ENCODE measurements at places on chromosomes 3 and 15.

DNA sequence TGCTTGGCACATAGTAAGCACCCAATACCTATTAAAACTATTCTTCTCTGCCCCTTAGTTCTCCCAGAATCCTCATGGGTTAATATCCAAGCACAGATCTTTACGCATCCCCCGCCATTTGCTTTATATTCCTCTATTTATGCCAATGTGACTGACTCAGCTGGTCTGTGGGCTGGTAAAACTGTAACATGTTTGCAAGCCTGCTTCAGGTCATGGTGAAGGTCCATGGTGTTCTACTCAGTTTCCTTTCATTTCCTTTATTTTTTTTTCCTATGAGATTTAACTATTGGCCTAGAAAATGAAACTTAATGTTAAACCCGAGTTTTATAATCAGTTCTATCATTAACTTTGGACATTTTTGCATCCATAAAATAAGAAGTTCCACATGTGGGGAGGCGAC is 47.0 kb downstream of the FRMD4B start:
- no peak for DNase-seq

DNA sequence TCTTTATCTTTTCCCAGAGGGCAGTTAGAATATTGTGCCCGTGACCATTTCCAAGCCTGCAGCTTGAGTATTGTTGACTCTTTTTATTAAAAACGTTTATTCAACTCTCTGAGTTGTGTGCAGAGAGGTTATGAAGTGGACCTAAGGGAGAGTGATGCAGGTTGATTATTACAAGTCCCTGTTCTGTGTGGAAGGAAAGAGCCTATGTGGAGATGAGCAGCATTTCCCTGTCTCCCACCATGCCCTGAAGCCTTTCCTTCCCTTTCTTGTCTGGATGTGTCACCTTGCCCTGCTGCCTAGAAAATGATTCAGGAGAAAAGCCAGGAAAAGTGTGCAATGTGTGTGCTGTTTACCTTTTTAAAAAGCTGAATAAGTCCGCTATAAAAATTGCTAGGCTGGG is 19.4 kb downstream of the ZPLD1 start:
- no peak for DNase-seq

DNA sequence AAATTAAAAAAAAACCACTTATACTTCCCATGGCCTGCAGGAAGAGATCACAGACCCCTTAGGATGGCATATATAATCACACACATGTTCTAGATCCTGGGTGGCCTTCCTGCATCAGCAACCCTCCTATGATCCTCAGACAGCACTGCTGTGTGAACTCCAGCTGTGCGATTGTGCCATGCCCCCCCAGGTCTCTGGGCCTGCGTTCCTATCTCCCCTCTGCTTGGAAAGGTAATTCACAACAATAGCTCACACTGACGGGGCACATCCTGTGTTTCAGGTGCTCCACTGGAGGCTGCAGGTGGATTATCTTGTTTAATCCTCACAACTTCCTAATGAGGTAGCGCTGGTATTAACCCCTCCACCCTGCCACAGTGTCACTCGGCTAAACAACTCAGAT is 71.2 kb upstream of the GLCE start:
- DNase-seq, result no peak

- DNase-seq, result no peak
These were observed at the start of gene UNC13C for GRCh38 chr15:53978253-53978906. UNC13C (plus strand) TSS chr15:53978441; CDS start chr15:54012904, 34,463 bp downstream.

DNA sequence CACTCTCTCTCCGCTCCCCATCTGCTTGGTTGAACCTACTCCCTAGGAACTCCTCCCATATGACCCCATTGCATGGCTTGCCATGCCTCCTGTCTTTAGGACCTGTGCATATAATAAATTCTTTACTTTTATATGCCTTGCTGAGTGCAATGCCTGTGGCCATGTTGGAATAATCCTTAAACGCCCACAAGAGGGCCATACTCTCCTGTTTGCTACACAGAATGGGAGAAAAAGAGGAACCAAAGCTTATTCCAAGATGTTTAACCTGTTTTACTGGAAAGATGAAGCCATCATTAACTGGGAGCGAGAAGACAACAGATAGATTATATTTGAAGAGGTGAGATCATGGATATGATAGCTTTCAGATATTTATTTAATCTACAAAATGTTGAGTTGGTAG is 1097.8 kb downstream of the NAALADL2 start:
- DNase-seq, result no peak

DNA sequence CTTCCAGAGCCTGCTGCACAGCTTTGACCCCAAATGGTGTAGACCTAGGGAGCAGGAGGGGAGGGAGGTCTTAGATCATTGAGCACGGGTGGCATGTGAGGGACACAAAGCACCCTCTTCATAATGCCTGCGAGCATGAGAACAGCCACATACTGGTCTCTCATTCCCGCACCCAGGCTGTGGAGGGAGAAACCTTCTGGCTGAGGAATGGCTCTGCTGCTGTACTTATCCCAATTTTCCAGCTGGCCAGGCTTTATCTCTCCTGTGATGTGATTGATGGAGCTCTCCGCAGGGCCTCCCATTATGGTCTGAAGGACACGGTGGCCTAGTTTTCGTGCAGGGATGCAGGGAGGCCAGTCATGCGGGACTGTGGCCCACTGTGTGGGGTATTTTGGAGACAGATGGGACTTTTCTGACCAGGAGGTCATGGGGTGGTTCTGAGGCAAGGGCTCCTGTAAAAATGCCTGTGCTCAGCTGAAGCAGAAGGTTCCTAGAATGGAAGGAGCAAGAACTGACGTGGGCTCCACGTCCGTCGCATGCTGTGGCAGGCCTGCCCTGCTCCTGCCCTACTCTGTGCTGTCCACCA is 251.5 kb downstream of the PLCL2 start:
- no peak for DNase-seq

DNA sequence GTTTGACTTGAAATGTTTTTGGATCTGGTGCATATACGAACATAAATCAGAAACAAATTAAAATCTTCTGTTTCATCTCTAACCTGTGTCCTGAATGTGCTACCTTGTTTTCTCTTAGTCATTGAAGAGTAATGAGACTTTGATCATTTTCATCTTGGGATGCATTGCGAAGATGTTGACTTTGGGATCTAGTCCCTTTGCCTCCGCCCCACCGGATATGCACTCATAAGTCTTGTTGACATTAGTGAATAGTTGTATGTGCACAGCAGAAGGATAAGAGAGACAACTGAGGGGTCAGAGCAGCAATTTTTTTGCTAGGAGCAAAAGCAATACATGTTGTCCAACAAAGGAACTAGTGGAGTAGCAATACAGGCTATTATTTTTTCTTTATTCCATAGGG is 35.9 kb upstream of the SPRED1 start:
- DNase-seq, result no peak

DNA sequence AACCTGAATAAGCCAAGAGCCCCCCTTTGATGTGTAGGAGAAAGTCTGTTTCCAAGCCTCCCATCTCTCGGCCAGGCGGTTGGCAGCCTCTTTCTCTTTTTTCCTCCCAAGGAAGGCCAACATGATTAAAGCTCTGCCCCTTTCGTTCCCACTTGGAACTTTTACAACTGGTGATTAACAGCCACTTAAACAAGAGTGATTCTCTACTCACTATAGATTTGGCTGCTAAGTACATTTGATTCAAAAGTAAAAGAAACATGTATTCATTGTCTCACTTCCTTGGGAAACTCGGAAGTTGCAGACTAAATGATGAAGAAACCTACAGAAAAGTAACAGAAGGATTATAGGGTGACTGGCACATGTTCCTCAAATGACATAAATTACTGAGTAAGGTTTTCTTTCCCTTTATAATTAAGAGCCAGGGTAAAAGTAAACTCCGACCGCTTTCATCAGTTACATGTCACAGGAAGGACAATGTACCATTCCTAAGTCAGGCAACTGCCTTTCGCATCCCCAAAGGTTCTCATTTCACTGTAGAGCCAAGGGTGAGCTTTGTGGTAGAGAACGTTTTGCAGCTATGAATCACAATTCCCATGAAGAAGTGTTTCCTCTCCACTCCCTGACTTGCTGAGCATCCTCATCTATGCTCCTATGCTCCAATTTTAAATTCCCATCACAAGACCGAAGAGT is 72.7 kb downstream of the MB21D2 start:
- DNase-seq, result no peak

- DNase-seq, result peak; percentile 37
These were observed 181.7 kb downstream of the FAM43A start for GRCh38 chr3:194867270-194867983.

- no peak for DNase-seq
These were observed 71.8 kb upstream of the HACD2 start for GRCh38 chr3:123656691-123657090.

GRCh38 chr3:34216711-34217335 is 418.4 kb downstream of the PDCD6IP start:
- DNase-seq, result no peak

DNA sequence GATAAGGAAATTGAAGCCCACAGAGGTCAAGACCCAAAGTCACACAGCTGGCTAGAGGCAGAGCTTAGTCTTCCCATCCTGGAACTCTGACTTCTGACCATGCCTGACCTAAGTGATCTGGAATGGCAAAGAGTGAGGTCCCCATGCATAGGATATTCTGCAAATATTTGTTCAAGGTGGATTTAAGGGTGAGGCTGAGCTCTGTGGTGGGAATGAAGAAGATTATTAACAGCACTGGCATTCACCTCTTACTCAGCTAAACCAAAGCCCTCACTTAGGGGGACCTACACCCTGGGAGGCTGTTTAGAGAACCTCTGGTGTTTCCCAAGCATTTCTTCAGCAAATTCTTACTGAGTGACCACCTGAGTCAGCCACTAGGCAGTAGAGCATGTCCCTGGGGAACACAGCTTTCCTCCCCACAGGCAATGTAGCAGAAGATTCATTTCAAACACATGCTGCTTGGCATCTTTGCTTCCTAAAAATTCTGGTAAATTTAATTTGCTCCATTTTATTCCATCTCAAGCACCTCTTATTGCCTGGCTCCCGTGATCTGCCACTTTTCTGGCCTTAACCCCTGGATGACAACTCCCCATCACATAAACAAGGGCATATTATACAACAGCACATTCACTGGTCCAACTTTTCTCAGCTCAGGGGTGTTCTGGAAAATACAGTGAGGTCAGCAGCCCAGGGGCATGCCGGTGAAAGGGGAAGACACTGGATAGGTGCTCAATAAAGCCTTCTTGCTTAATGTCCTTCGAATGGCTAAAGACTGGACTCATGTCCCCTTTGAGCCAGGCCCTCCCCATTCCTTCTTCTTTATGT is 176.0 kb downstream of the ABHD5 start:
- DNase-seq, result peak; percentile 61

GRCh38 chr3:157914882-157915281 is 191.3 kb downstream of the SHOX2 start:
- DNase-seq, result peak; percentile 5

DNA sequence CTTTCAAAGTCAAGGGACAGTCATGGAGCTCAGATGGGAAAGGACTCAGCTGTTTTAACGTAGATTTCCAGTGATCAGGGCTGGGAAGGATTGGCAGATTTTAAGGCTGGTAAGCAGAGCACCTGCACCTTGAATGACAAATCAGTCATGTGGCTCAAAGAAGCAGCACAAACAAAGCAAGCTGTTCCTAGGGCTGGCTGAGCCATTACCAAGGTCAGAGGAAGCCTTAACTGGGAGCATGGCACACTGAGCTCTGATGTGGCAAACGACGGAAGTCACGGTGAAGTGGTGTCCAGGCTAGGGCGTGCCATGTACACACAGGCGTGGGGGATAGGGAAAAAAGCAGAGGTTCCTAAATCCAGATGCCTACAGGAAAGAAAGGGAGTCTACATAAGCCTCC is 84.6 kb upstream of the PFN2 start:
- no peak for DNase-seq

DNA sequence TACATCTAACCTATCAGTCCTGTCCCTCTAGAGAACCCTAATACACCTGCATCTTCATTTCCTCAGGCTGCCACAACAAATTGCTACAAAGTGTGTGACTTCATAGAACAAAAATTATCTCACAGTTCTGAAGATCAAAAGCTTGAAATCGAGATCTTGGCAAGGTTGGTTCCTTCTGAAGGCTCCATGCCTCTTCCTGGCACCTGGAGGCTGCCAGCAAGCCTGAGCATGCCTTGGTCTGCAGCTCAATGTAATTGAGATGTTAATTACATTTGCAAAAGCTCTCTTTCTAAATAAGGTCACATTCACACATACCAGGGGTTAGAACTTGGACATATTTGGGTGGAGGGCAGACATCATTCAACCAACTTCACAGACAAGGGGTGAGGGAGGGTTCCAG is 86.4 kb upstream of the ABHD17C start:
- DNase-seq, result peak; percentile 70

DNA sequence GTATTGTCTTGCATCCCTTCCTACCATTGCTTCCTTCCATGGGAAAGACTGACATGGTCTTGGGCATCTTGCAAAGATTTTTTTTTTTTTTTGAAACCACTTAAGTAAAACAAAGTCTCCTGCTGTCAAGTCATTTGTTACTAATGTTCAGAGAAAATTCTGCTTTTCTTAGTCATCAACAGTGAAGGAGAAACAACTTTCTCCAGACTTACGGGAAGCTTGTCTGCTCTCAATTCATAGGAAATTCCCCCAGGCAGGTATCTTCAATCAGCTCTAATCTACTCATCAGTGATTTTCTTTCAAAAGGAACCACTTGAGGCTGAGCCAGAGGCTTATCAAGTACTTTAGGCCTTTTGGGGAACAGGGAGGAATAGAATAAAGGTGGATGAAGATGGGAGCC is 15.9 kb upstream of the DRD3 start:
- DNase-seq, result no peak

DNA sequence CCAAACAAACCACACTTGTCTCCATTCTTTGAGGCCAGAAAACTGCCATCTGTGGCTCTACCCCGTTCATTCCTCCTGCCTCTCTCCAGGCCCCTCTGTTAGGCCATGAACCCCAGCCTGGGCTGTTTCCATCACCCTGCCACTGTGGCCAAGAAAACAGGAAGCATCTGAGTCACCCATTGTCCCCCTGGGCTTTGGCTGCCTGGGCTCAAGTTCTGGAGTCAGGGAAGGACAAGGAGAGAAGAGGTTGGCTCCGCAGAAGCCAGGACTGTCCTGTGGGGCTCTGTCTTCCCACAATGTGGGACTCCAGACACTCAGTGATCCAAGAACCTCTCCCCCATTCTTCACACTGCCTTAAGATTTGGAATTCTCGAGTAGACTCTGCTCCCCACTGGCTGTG is 14.8 kb upstream of the LCTL start:
- no peak for DNase-seq

DNA sequence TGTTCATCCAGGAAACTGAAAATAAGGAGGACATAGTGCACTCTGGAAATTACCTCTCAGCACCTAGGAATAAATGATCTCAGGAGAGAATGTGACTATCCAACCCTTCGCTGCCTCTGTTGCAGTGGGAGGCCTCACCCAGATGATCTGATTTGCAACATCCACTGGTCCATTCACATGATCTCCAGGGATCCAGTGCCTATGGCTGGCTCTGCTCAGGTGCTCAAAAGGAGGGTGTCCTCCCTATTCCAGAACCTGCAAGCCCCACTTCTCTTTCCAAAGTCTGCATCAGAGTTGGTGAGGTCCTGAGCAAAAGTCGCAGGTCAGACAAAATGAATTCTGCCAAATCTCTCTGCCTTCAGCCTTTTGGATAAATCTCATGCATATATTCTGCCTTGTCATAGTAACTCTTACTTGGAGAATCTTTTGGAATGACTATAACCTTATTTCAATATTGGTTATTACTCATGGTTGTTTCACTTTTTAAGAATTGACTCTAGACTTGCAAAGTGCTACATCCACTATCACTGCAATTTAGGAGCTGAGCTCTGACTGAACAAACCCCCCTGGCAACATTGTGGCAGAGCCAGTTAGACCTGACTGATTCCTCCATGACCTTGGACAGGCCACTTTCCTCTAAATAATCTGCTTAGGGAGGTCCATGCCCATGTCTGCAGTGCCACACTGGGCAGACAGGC is 295.1 kb downstream of the EPHB1 start:
- DNase-seq, result no peak

- no peak for DNase-seq
These were observed 753 bp downstream of the INAFM2 start for GRCh38 chr15:40323953-40324937.
